ENCODE measurements at places on chromosomes 5 and 9. TPM values are rescaled to one million over a fixed set of nuclear protein-coding genes. Genes with fewer than 3 reads are reported as not detected.

DNA sequence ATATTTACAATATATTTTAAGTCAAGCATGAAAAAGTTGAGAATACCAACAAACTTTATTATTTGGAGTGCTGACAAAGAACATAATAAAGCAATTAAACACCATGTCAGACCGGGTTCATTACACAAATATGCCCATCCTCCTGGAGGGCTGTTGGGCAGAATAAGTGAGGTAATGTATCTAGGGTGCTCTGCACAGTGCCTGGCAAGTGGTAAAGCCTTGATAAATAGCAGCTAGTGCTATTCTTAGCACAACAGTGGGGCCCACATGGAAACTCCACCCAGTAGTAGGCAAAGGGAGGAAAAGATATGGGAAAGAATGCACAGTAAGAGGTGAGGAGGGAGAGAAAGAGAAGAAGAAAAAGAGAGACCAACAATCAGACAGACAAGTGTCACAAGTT is 97.7 kb downstream of the SLC1A3 start:
- no peak for DNase-seq

Gene SH3GLB2
- 31.7 TPM for polyA plus RNA-seq

Gene PCDHGA8
- polyA plus RNA-seq = not detected

Gene TAS2R1
- not detected for polyA plus RNA-seq

GRCh38 chr5:66958980-66959641 is 237.5 kb downstream of the CD180 start:
- no peak for DNase-seq

GRCh38 chr9:8652255-8652654 is 852.7 kb upstream of the DMAC1 start:
- DNase-seq = no peak

DNA sequence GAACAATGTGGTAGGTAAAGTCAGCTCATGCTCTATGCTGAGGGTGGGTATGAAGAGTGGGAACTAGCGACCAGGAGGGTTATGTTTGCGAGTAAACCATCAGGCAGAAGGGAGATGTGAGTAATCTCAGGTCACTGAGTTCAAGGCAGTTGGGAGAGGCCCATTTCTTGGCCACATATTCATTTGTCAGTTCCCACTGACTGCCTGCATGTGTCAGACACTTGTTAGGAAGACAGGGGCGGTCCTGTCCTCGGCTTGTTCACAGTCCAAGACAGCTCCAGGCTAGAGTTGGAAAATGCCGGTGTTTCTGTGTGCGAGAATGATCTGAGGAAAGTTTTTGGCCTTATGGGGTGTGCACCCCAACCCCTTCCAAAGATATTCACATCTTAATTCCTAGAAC is 48.6 kb upstream of the GDNF start:
- DNase-seq = no peak

- DNase-seq = no peak
Measured at GRCh38 chr9:99114846-99115500, 10.1 kb downstream of the TGFBR1 start.

DNA sequence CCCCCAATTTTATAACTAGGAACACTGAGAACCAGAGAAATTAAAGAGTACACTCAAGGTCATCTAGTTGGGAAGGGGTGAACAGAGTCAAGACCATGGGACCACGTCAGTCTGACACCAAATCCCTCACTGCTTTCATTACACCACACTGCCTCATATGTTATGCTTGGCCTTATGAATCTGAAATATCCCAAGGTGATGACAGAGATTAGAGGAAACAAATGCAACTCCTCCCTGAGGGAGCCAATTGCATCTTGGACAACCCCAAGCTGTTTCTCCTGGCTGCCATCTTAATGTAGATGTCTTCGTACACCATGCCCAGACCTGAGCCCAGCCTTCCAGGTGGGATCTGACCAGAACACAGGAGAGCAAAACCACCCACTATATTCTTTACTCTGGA is 60.6 kb upstream of the ABCA1 start:
- no peak for DNase-seq

- no peak for DNase-seq
Measured at GRCh38 chr9:125438506-125439433, 177.1 kb downstream of the GAPVD1 start.

Gene MACIR
- polyA plus RNA-seq = 2.3 TPM

DNA sequence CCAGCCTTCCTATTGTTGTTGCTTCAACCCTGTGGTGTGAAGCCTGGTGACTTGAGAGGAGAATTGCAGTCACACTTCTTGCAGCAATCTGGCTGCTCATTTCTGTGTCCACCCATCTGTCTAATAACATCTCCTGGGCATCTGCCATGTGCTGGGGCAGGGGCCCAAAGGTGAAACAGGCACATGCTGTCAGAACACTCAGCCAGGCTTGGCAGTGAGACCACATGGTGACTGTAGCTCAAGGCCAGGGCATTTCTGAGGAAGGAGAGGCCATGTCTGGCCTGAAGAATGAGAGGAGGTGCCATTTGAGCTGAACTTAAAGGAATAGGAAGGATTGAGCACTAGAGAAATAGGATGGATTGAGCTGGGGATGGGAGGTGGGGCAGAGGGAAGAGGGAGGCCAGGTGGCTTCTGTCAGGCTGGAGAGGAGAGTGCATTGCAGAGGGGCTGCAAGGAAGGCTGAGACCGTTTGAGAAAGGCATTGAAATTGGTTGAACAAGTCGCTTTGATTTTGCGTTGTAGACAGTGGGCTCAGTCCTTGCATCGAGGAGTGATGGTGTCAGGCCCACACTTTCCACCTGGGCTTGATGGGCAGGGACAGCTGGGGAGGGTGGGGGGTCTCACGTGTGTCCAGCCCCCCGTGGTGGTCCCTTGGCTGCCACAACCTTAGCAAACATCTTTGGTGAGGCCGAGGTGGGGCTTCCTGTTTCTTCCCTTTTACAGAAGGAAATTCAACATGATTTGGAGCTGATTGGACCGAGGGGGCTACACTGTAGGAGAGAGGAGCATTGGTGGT is 222.4 kb downstream of the CACNA1B start:
- DNase-seq = no peak

GRCh38 chr9:82526577-82526976 is 536.4 kb downstream of the RASEF start:
- no peak for DNase-seq

DNA sequence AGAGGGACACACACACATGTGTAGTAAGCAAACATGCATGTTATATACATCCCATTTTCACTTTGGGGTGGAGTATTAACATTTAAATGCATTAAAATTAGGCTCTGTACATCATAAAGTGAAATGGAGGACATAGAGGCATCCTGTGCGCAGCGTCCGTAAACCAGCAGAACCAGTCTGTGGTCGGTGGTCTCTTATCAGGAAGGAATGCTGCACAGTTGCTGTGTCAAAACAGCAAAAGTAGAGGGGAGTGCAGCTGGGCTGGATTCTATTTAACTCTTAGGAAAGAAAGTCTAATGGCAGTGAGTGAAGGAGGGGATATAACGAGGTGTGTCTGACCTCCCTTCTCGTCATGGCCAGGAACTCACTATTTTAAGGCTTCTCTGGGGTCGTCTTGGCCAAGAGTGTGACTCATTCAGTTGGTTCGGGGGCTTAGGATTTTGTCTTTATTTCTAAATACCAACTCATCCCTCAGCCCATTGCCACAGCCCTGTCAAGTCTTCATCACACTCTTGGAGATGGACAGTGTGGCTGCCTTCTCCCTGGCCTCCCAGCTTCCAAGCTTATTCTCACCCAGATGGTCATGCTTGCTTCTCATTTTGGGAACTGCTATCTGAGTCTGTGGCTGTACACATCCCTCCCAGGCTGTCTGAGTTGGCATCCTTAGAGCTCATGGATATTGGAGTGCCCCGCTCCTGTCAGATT is 20.1 kb upstream of the CXCL14 start:
- no peak for DNase-seq

- DNase-seq = no peak
Measured at GRCh38 chr9:112789473-112789872, 38.9 kb downstream of the SNX30 start.

DNA sequence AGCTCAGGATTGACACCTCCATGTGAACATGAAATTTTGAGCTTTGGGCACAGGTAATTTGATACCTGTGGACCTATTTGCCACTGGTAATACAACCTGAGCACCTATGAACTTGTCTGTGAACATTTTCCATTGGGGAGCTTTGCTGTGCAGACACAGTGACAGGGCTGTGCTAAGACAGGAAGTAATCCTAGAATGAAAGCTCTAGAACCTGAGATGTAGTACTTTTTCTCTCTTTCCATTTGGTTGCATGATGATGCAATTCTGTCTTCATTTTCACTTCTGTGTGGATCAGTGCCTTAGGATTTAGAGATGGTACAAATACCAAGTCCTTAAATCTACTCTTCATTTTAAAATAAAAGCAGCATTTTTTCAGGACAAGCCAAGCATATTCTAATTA is 216.9 kb downstream of the NR3C1 start:
- DNase-seq = no peak

DNA sequence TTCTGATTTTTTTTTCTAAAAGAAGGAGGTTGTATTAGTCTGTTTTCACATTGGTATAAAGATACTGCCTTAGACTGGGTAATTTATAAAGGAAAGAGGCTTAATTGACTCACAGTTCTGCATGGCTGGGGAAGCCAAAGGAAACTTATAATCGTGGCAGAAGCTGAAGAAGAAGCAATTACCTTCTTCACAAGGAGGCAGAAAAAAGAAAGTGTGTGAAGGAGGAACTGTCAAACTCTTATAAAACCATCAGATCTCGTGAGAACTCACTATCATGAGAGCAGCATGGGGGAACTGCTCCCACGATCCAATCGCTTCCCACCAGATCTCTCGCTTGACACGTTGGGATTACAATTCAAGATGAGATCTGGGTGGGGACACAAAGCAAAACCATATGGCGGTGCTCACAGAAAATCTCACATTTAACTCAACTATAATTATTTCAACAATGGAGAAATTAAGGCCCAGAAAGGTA is 27.1 kb downstream of the DPYSL3 start:
- DNase-seq = no peak

DNA sequence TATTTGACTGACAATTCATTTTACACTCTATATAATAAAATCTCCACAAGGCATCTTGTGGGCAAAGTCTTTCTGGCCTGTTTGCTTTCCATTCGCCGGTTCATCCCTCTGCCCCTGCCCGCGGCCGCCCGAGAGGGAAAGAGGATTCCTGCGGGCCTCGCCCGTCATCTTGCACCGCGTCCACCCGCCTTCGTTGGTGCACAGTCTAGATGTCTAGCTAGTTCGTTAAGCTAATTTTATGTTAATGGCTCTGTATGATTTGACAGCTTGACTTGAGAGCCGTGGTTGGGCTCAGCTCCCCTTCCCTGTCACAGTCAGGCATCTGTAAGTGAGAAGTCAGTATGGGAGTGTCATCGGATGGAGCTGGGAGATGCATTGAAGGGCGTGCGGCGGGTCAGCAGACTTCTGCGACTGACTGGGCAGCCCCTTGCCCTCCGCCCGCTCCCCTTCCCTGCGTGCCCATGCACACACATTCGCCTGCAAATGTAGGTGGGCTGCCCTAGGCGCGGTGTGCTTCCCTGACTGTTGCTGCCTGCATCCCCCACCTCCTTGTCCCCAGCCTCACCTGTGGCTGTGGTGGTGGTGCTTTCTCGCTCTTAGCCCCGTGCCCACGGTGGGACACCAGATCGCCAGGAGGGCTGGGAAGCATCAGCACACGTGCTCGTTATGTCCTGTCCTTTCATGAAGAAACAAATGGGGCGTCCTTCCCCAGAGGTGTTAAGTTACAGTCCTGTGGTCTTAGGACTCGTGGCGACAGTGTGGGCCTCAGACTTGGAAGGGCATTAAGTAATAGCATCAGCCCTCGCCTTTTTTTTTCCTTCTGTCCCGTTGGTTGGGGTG is 25.9 kb upstream of the PRDM12 start:
- no peak for DNase-seq

DNA sequence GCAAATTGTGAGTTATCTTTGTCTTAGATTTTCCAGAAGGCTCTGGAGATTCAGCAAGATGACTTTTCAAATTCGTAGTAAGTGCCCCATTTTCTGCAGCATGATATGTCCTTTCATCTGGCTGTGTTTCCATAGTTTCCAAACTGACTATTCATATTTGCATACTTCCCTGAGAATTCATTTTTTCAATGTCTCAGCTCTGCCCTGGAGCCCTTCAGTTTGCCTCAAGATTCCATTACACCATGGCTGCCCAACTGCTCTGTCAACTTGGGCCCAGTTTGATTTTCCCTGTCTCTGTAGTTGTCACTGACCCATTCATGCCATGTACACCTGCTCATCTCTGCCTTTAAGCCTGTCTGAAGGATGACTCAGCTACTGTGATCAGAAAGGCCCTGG is 94.2 kb upstream of the RUSC2 start:
- DNase-seq = no peak

GRCh38 chr5:25418319-25418859 is 773.6 kb upstream of the CDH10 start:
- DNase-seq = no peak

Gene TTC23L
- polyA plus RNA-seq = not detected

DNA sequence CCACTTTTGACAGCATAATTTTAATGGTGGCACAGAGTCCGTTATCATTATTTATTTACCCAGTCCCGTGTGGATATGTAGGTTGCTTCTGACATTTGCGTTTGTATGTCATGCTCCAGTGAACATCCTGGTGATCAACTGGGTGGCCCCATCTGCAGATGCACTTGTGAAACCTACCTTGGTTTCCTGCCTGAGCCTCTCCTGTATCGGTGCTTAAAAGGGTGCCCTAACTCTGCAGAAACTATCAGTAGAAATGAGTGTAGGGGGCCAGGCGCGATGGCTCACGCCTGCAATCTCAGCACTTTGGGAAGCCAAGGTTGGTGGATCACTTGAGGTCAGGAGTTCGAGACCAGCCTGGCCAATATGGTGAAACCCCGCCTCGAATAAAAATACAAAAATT is 92.1 kb upstream of the IER5L start:
- no peak for DNase-seq

Gene SPATA31D4
- polyA plus RNA-seq = not detected

DNA sequence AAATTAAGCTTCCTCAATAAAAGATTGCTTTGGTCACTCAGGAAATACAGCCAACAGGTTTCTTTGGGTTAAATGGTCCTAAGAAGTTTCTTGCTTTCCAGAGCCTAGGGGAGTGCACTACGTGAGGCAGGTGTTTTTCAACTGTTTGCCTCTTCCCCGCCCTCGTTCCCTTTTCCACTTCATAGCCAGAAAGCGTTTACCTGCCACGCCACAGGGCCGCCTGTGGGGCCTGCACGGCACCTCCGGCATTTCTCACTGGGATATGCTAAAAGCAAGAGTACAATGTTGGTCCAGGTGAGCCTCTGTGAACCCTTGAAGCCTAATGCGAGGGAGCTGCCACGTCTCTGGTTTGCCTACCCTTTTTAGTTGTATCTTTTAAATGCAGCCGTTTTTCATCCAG is 167.6 kb upstream of the OTULINL start:
- peak; percentile 46 for DNase-seq

- DNase-seq = no peak
Measured at GRCh38 chr5:137357436-137357835, 141.7 kb downstream of the SPOCK1 start.

Gene DIRAS2
- not detected for polyA plus RNA-seq

Gene CARTPT
- not detected for polyA plus RNA-seq

GRCh38 chr9:136655536-136656182 is 7.1 kb upstream of the EGFL7 start:
- no peak for DNase-seq

Gene RANBP3L
- polyA plus RNA-seq = not detected

Gene CERCAM
- 0.54 TPM for polyA plus RNA-seq
